AG08396 (cell line): ENCODE measurements at places on chromosomes 6 and 20.
A peak's percentile ranks its signal among the peaks of the same experiment; 100 is the strongest.

DNA sequence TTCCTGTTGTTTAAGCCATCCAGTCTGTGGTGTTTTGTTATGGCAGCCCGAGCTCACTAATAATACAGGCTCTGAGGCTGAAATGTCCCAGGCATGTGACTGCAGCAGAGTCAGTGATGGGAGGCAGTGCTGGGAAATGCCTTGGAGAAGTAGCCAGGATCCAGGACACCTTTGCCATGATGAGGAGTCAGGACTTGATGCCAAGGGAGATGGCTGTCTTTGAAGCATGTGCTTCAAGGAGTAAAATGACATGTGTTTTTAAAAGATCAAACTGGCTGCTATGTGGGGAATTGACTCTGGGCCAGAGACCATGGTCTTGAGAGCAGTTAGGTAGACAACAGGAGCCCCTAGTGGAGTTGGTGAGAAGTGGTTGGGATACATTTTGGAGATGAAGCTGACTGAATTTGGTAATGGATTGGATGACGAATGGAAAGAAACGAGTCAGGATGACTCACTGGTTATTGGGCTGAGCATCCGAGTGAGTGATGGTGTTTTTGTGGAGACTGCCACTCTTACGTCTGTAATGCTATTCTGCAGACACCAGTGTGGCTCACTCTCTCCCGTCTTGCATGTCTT, 322.2 kb downstream of the PLCB1 start:
- DNase-seq: peak; percentile 71

DNA sequence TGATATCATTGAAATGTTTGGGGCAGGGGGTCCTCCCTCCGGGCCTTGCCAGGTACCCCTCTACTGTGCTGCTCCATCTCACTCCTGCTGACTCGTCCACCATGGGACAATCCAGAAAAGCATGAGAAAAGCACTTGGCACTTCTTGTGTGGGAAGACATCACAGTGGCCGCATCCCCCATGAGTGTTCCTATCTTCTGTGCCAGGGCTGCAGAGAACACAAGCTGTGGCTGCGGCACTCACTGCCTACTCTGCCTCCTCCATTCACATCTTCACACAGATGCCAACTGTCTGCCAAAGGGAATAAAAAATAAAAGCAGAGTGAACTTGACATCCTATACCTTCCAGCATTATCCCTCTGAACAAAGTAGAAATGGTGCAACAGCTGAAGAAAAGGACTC, 117.4 kb upstream of the PROKR2 start:
- no peak for DNase-seq

DNA sequence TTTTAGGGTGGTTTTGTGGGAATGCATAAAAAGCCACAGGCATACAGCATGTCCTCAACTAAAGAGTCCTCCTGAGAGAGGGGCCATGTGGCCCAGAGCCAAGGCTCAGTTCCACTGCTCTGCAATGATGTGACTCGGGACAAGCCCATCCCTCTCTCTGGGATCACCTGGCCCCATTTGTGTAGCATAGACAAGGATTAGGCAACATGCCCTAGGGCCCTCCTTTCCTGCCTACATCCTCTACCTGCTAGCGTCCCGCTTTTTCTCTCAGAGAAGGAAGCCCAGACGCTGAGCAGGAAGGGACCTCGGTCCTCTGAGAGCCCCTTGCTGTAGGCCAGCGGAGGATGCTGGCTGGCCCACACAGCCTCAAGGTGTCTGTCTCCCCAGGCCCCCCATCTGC, 8.8 kb downstream of the TGM2 start:
- DNase-seq: no peak

DNA sequence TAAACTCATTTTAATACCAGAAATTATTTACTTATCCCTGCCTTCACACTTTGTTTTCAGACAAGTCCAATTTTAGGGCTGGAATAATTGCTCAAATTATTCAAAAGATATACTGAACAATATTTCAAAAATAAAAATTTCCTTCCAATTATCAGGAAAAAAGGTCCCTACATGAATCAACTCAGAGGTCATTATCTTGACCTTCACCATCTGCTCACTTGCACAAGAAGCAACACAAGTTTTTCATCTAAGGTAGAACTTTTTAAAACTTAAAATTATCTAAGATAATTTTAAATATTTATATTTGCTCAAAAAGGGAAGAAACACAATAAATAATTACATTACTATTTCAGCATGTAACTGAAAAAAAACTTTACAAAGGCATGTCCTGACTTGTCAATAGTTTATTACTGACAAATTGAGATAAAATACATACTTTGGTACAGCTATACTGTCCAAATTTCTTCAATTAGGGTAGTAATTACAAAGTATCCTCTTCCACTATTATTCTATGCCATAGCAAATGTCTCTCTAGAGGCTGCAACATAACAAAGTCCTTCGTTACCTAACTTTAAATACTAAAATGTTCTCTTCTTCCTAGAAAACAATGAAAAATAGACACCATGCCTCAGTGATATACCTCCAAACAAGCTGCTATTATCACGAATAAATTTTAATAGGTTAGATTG, 2.4 kb downstream of the CEP85L start:
- DNase-seq: no peak

GRCh38 chr6:140623498-140623897, 1249.0 kb upstream of the CITED2 start:
- DNase-seq: peak; percentile 23

GRCh38 chr20:41222296-41222695, 85.0 kb downstream of the PLCG1 start:
- no peak for DNase-seq

- DNase-seq: no peak
Measured at GRCh38 chr20:53814060-53814459, 220.4 kb upstream of the ZNF217 start.

DNA sequence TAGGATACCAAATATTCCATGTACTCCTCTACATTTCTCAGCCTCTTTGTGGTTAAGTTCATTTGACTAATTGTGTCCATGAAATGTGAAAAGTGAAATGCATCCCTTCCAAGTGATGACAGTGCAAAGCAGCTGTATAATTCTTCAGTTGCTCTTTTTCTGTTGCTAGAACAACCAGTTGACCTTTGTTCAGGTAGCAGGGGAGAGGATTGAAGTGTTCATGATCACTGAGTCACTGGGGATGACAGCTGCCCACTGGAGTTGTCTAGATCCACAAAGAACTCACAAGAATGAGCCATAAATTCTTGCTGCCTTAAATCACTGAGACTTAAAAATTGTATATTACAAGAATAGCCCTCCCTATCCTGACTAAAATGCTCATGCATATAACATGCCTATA, 254.6 kb downstream of the EPHA7 start:
- no peak for DNase-seq

DNA sequence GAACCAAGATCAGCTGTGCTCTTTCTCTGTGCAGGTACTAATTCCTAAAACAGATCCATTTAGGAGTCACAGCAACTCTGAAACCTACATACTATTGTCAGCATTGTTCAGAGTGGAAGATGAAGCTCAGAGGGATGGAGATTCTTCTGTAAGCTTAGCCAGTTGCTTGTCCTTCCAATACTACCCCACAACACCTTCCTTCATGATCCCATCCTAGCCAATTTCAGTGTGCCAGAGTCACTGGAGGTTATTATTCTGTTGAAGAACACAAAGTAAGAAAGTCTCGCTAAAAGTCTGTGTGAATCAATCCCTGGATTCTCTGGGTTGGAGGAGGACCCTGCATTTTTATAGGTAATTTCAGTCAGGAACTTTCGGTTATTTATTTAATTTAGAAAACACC, 2.3 kb downstream of the POPDC3 start:
- no peak for DNase-seq

DNA sequence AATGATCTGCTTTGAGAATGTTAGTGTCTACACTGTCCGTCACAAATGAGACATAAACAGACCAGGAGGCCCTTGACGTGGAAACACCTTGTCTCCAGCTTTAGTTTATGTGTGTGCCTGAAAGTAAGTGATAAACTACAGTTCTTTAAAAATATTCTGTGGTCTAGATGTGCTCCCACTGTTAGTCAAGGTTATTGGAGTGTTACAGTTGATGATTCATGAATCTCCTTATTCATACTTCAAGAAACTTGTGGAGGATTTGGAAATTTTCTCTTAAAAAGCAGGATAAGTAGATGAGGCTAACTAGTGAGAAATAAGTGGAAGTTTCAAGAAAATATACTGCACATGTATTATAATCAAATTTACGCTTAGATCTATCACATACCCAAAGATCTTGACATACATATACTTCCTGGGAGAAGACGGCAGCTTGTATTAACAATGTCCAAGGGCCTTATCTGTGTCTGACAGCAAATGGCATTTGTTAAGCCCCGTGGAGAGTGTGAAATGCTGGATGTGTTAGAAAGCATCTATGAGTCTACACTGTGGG, 90.5 kb upstream of the MBOAT1 start:
- DNase-seq: peak; percentile 57

GRCh38 chr20:43843096-43843964, 71.3 kb upstream of the TOX2 start:
- DNase-seq: peak; percentile 67

DNA sequence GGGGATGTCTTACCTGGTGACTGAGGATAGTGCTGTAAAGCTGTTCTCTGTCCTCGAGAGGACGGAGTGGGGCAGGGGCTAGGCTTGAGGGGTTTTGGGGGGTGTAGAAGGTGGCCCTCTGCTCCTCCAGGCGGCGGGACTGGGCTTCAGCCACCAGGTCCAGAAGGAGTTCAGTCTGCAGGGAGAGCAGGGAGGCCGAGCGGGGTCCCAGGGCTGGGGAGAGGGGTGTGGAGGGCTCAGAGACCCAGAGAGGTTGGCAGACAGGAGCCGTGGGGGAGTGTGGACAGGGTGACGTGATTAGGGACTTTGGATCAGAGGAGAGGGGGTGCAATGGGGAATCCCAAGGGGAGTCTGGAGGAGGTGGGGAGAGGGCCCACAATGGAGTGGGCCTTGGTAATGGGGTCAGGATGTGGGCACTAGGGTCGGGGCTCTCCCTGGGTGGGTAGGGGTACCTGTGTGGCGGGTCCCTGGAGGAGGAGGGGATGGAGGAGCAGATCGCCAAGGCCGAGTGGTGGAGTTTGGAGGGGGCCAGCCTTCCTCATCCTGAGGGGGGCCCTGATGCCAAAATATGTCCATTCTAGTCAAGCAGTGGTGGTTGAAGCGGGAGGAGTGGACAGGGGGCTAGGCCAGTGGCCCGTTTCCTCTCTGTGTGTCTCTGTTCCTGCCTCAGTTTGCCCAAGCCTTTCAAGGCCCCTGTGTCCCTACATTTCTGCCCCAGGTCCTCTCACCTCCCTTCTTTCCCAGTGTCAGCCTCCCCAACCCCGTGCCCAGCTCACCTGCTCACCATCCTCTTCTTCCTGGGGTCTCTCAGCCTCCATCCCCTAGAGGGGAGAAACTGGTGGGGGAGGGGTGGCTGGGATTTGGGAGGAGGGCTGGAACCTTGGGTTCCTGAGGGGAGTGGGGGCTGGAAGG, 491 bp downstream of the GPSM3 start:
- DNase-seq: no peak

GRCh38 chr20:57275813-57276212, 9.4 kb upstream of the BMP7 start:
- DNase-seq: no peak

DNA sequence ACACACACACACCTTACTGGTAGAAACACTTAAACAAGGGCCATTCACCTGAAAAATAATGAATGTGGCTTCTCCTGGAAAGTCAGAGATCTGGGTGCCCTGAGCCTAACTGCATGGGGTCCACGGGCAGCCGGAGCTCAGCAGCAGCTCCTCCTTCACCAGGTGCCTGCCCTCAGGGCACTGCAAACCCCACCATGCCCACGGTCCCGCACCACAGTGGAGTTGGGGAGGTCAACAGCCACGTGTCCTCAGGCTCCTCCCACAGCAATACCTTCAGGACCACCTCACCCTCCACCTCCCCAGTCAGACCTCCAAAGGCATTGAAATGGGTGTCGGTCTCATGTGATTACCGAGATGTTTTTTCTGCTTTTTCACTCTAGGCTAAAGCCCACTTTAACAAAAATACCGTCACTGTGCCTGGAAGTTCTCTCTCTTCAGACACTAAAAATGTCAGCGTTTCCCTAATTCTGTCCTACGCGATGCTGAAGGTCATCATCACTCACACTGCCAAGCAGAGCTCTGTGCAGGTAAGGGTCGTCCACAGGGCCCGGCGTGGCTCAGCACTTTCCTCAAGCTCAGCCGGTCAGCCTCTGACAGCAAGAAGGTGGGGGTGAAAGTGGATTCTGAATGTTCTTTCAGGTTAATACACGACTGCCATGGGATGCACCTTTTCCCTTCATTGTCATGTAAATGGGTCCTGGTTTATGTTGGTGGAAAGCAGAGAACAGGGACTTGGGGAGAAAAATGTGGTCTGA, 48.9 kb downstream of the CDK5RAP1 start:
- DNase-seq: no peak

GRCh38 chr6:43852350-43852864, 82.4 kb downstream of the VEGFA start:
- no peak for DNase-seq

DNA sequence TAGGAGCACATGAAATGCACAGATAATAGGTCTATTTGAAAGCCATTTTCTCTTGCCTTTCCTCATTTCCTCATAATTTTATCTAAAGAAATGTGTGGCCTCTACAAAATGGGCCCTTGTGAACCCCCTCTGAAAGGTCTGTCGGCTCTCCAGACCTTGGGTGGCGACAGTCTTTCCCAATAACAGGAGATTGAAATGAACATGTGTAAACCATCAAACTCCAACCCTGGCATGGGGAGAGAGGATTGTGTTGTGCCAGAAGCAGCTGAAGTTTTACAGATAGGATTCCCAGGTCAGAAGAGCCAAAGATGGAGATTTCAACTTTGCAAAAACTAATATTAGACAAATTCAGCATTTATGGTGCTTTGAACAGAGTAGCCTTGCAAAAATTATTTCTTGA, 277.1 kb upstream of the ECI2 start:
- DNase-seq: no peak

DNA sequence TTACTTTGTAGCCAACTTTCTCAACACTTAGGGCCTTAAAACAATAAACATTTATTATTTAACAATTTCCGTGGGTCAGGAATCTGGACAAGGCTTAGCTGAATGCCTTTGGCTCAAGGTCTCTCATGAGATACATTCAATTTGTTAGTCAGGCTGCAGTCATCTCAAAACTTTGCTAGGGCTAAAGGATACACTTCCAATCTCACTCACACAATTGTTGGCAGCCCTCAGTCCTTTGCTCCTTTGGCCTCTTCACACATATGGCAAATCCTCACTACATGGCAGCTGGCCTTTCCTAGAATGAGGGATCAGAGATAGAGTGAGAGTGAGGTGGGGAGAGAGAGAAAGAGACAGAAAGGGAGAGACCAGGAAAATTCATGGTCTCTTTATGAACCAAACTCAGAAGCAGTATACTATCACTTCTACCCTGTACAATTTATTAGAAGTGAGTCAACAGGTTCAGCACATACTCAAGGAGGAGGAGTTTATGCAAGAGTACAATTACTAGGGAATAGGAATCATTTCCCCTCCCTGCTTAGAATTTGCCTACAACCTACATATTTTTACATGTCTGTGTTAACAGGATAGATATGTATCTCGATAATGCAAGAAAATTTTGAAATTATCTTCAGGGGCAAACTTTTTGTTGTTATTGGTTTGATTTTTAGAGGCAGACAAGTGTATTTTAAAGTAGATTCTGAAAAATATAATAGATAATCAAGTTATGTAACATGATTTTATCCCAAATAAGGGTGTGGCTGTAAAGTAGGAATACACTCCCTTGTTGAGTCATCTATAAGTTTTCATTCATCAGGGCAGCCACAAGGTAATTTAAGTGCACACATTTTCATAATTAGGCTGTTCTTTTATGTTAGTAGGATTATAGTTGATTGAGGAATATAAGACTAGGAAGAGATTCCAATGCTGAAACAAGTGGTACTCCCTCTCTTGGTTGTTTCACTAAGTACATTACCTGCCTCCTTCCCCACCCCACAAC, 85.9 kb upstream of the HMGCLL1 start:
- no peak for DNase-seq

- DNase-seq: no peak
Measured at GRCh38 chr20:55977690-55978459, 27.4 kb downstream of the CBLN4 start.
